ENCODE measurements at places on chromosomes 7 and 10. TPM values are rescaled to one million over a fixed set of nuclear protein-coding genes. Genes with fewer than 3 reads are reported as not detected.

Gene GOT1
- 24.6 TPM for polyA plus RNA-seq

Gene AVPI1
- 3.1 TPM for polyA plus RNA-seq

Gene CHCHD1
- polyA plus RNA-seq, result 52.6 TPM

DNA sequence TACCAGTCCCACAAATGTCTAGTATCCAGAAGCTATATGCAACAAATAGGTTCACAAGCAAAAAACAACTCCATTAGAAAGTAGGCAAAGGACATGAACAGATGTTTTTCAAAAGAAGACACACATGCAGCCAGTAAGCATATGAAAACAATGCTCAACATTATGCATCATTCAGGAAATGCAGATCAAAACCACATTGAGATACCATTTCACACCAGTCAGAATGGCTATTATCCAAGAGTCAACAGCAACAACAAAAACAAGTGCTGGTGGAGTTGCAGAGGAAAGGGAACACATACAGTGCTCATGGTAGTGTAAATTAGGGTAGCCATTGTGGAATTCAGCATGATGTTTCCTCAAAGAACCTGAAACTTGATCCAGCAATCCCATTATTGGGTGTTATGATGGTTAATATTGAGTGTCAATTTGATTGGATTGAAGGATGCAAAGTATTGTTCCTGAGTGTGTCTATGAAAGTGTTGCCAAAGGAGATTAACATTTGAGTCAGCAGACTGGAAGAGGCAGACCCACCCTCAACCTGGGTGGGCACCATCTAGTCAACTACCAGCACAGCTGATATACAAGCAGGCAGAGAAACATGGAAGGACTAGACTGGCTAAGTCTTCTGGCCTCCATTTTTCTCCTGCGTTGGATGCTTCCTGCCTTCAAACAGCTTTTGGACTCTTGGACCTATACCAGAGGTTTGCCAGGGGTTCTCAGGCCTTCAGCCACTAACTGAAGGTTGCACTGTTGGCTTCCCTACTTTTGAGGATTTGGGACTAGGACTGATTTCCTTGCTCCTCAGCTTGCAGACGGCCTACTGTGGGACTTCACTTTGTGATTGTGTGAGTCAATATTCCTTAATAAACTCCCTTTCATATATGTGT, 218.4 kb upstream of the SEMA3D start:
- H3K27me3 ChIP-seq, result no peaks in the 10 kb centered on the region
- no peak overlapping the region for H3K4me3 ChIP-seq

DNA sequence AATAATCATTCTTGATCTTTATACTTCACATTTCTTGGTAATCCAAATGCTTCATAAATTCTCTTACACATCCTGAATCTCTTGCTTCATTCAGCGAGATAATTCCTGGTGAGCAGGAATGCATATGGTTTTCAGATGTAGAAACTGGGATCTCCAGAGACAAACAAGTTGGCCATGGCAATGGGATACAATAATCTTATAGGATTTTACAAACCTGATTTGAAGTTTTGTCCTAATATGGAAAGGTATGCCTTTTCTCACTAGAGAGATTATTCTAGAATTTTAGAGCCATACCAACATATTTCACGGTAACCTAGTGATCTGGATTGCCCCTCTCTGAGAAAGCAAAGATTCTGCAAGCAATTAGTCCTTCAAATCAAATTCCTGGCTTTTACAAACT, 13.1 kb upstream of the TRDMT1 start:
- no peak for DNase-seq
- H3K27me3 ChIP-seq, result no peaks in the 10 kb centered on the region
- H3K27ac ChIP-seq, result no peak overlapping the region
- peaks cover 14% of the 10 kb centered on the region for H3K4me1 ChIP-seq

Gene PNLIPRP1
- polyA plus RNA-seq, result not detected

GRCh38 chr7:70271617-70272081, 673.4 kb downstream of the AUTS2 start:
- H3K4me1 ChIP-seq, result no peaks in the 10 kb centered on the region
- H3K27me3 ChIP-seq, result no peaks in the 10 kb centered on the region
- no peak overlapping the region for H3K27ac ChIP-seq
- no peak for DNase-seq
- no peaks in the 10 kb centered on the region for H3K36me3 ChIP-seq

DNA sequence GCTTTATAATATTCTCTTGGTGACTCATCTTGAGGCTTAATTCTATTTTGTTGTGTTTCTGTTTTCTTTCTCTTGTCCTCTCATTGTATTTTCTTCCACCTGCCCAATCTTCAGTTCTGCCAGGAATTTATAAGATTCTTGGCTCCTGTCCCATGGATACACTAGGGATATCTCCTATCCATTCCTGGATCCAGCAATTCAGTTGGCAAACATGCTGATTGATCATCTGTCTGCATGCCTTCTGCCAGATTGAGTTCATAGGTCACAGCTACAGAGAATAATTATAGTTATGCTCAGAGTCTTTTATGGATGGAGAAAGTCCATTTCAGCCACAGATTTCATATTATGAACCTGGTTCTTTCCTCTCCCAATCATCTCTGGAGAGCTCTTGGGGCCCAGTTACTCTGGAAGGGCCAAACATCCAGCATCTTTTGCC, 140.4 kb upstream of the MAGI2 start:
- H3K27me3 ChIP-seq, result no peaks in the 10 kb centered on the region
- no peak overlapping the region for H3K27ac ChIP-seq
- no peak for DNase-seq

Gene CLCN1
- polyA plus RNA-seq, result not detected

DNA sequence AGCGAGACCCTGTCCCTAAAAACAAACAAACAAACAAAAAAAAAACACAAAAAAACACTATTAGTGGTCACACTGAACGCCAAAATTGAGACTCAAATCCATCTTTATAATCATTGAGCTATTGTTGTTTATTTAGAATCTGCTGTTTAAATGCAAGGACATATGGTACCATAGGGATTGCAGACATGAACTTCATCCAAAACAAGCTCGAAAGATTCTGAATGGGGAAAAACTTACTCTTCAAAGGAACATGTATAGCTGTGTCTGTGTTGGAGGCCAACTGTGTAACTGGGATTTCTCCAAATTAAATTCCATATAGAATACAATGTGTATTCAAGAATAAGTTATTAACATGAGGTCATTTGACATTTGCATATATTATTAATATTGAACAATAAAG, 74.7 kb upstream of the GPR158 start:
- H3K36me3 ChIP-seq, result no peaks in the 10 kb centered on the region
- no peak for DNase-seq
- no peak overlapping the region for H3K27ac ChIP-seq

- no peak overlapping the region for H3K27ac ChIP-seq
- no peaks in the 10 kb centered on the region for H3K4me1 ChIP-seq
- no peaks in the 10 kb centered on the region for H3K27me3 ChIP-seq
- DNase-seq, result no peak
Measured at GRCh38 chr10:119829429-119829828, 43.2 kb downstream of the MCMBP start.

Gene UBE3C
- 30.7 TPM for polyA plus RNA-seq

Gene SYNPO2L
- not detected for polyA plus RNA-seq

Gene ZNF487
- 7.9 TPM for polyA plus RNA-seq

Gene ITIH5
- polyA plus RNA-seq, result not detected

Gene MORN4
- 1.7 TPM for polyA plus RNA-seq

Gene CALCR
- polyA plus RNA-seq, result not detected

DNA sequence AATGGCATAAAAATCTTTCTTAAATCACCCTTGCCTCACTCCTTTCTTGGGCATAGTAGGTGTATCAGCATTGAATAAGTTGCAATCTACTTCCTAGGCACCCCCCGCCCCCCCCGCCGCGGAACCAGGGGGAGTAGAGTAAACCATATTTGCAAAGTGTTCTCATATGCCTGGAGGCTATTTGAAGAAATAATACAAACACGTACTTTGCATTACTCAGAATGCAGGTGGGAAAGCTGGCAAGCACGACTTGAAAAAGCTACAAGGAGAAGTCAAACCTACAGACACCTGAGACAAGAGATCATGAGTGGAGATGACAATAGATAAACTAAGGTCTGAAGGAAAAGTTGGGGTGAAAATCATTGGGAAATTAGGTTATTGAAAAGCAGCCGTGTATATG, 65.6 kb downstream of the POM121L12 start:
- H3K4me1 ChIP-seq, result no peaks in the 10 kb centered on the region
- H3K4me3 ChIP-seq, result no peak overlapping the region
- no peaks in the 10 kb centered on the region for H3K36me3 ChIP-seq

Gene ADARB2
- not detected for polyA plus RNA-seq

- no peak overlapping the region for H3K27ac ChIP-seq
- H3K4me1 ChIP-seq, result no peaks in the 10 kb centered on the region
- H3K36me3 ChIP-seq, result no peaks in the 10 kb centered on the region
- no peaks in the 10 kb centered on the region for H3K27me3 ChIP-seq
- DNase-seq, result no peak
Measured at GRCh38 chr10:125994601-125995000, 98.2 kb downstream of the FANK1 start.

DNA sequence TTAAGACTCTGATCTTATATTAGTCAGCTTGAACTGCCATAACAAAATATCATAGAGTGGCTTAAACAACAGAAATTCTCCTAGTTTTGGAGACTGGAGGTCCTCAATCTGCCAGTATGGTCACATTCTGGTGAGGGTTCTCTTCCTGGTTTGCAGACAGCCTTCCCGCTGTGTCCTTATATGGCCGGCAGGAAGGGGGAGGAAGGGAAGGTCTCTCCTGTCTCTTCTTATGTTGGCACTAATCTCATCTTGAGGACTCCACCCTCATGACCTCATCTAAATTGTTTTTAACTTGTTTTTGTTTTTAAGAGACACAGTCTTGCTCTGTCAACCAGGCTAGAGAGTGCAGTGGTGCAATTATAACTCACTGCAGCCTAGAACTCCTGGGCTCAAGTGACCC, 53.1 kb downstream of the VPS41 start:
- H3K27me3 ChIP-seq, result no peaks in the 10 kb centered on the region
- no peak overlapping the region for H3K4me3 ChIP-seq
- H3K36me3 ChIP-seq, result no peaks in the 10 kb centered on the region

Gene ADAM12
- 6.4 TPM for polyA plus RNA-seq

Measured in CD8-positive, alpha-beta memory T cell (primary cell).